Suprapubic skin (tissue), 4 donors: ENCODE measurements at places on chromosomes 2 and 18.

DNA sequence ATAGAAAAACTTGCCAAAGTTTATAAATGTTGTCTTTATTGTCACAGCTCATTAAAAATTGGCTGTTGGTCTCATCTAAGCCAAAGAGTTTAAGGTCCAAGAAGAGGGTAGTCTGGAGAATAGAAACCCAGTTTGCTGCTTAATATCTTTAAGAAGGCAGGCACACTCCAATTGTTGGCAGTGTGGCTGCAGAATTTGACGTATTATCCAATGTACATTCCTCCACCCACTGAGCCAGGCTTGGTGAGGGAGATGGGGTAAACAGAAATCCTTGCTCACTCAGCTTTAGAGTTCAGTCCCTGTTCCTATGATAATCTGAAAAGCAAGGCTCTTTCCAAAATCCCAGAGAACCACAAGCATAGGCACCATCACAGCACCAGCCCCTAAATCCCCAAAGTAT is 10.7 kb upstream of the ADD2 start:
- no peak for DNase-seq

GRCh38 chr2:104572834-104573233 is 281.1 kb upstream of the POU3F3 start:
- DNase-seq = no peak

GRCh38 chr2:181185421-181185820 is 205.0 kb downstream of the UBE2E3 start:
- DNase-seq = no peak

GRCh38 chr2:18971628-18972027 is 382.3 kb upstream of the NT5C1B start:
- DNase-seq = no peak
